ENCODE measurements at places on chromosomes 6 and 20.

DNA sequence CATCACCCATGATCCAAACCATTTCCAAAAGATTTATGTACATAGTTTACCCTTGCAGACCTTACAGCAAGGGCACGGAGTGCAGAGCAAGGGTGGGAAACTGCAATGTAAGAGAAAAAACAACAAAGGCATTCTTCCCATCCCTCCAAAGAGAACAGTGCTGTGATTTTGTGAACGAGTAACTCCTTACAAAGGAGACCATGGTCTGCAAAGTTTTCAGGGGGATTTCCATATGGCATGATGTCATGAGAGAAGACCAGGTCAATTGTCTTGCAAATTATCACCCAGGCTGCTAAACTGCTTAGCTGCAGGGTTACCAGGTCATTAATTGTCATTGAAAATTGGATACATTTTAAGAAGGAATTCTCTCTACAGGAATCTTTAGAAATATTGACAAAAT, 58.3 kb downstream of the LAMP5 start:
- no peak for DNase-seq

GRCh38 chr20:62704341-62704948, 4.2 kb upstream of the NTSR1 start:
- no peak for DNase-seq

- DNase-seq: no peak
Measured at GRCh38 chr6:56541030-56541600, 101.6 kb downstream of the DST start.

DNA sequence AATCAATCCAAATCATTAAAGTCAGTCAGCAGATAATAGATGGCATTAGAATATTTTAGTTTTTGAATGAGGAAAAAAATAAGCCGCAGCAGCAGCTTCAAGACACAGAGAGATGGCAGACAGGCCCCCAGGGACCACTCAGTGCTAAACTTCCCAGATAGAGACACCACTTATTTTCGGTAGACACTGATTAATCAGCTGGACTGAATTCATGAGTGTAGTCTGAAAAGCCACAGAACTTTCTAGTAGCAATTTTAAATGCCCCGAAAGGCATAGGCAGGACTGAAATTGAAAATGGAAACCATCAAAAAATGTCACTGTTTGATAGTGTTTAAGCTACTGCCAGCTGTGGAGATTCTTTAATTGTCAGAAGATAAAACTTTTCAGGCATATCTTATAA, 3.1 kb upstream of the CLDN20 start:
- no peak for DNase-seq

- no peak for DNase-seq
Measured at GRCh38 chr6:46961711-46962110, 40.0 kb upstream of the ADGRF5 start.

DNA sequence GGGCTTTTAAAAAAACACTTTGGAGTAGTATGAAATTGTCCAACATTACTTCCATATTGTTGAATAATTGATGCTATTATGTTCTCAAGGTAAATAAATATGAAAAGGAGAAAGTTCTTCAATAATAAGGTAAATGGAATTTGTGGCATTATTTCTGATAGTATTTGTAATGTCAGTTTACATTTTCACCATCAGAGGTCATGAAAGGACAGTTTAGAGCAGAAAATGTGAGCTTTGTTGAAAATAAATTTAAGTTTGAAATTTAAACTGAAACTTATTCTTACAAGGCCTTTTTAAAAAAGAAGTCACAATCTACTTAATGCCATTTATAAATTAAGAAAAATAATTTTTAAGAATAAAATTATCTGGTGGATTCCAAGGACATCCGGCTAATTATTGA, 15.8 kb upstream of the CEP162 start:
- no peak for DNase-seq

DNA sequence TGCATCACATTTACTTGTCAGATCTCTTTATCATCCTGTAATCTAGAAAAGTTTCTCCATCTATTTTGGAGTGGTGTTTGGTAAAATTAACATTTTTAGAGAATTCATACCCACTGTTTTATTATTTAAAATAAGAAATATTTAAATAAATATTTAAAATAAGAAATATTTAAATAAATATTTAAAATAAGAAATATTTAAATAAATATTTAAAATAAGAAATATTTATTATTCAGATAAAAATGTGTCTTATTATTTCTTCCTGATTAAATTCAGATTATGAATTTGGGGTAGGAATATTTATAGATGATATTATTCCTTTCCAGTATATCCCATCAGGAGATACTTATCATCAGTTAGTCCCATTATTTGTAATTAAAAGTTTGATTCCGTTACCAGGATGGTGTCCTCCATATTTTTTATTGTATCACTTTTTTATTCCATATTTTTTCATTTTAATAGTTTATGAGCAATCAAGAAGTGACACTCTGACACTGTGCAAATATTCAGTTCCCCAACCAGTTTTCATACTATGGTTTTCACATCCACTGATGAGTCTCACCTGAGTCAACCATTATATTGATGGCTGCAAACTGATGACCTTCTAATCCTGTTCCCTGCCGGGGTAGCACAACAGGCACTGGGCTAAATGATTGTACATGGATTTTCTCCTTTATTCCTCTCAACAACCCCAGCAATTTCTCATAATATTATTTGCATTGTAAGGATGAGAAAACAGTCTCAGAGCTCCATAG, 1023.0 kb downstream of the KIF16B start:
- no peak for DNase-seq

DNA sequence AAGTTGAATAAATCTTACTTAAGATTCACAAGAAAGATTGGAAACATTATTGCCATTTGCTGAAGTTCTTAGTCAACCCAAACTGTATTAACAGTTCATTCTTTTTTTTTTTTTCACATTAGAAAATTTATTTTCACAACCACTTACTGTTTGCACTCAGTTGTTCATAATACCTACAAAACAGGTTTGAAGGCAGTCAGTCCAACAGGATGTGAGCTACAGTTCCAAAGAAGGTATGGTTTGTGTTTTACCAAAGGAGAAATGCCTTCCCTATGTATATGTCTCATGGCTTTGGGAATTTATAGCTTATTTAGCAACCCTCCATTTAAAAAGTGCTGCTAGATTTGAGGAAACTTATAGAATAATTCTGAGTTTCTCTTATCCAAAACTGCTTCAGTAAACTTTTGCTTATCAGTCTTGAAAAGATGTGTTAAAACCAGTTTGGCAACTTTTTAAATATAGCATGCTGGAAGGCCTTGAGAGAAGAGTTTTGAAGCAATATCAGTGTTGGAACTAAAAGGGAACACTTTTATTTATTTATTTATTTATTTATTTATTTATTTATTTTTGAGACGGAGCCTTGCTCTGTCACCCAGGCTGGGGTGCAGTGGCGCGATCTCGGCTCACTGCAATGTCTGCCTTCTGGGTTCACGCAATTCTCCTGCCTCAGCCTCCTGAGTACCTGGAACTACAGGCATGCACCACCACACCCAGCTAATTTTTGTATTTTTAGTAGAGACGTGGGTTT, 46.8 kb upstream of the RREB1 start:
- no peak for DNase-seq

DNA sequence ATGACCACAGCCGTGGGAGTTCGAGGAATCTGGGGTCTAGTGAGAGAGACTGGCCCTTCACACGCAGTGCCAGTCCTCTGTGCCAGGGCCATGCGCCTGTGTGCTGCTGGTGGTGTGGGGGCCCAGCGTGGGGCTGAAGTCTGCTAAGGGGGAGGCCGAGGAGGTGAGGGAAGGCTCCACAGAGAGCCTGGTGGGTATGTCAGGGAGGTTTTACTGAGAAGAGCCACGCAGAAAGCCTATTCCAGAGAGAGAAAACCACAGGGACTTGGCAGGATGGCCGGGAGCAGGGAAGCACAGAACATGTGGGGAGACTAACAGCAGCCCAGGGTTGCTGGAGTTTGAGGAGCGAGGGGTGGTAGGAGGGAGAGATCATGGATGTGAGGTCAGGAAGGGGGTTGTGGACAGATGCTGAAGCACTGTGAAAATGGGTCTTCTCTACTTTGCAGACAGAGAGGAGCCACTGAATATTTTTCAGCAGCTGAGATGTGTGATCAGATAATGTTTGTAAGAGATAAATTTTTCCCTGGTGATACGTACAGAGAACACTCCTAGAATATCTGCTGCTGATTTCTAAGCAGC, 35.3 kb downstream of the DUSP22 start:
- DNase-seq: no peak

Measured in activated T-cell treated with anti-CD3 and anti-CD28 coated beads, Interleukin-2, amount 50 U/mL, for 1 hour (primary cell).